Hepatocyte (in vitro differentiated cells): ENCODE measurements at places on chromosomes 13 and 19. TPM values are rescaled to one million over a fixed set of nuclear protein-coding genes. Genes with fewer than 3 reads are reported as not detected.

Gene CRX
- polyA plus RNA-seq = 0.09 and 0.15 TPM in 2 replicates

Gene ZNF682
- polyA plus RNA-seq = 5.9 and 6.9 TPM in 2 replicates

Gene F10
- 141 and 143 TPM in 2 replicates for polyA plus RNA-seq

Gene FIZ1
- polyA plus RNA-seq = 14.0 and 16.4 TPM in 2 replicates

Gene NXNL1
- polyA plus RNA-seq = 0.17 TPM in 1 of 2 replicates, not detected in the other

Gene R3HDM4
- polyA plus RNA-seq = 86.6 and 88.2 TPM in 2 replicates

Gene INAFM1
- polyA plus RNA-seq = 11.9 and 13.8 TPM in 2 replicates

Gene NCR1
- polyA plus RNA-seq = not detected in 2 replicates

Gene LIPE
- 5.4 and 7.1 TPM in 2 replicates for polyA plus RNA-seq

Gene ADGRE2
- 2.1 and 3.2 TPM in 2 replicates for polyA plus RNA-seq

Gene ICAM1
- polyA plus RNA-seq = 19.6 and 25.2 TPM in 2 replicates

Gene LILRB5
- 1.3 and 1.6 TPM in 2 replicates for polyA plus RNA-seq

Gene THSD8
- 5.1 and 5.7 TPM in 2 replicates for polyA plus RNA-seq

Gene DCT
- not detected in 2 replicates for polyA plus RNA-seq

Gene GFY
- not detected in 2 replicates for polyA plus RNA-seq

Gene FAM124A
- 1.7 TPM in 1 of 2 replicates, not detected in the other for polyA plus RNA-seq

Gene GRK1
- 0.07 TPM in 1 of 2 replicates, not detected in the other for polyA plus RNA-seq

Gene ZSCAN4
- not detected in 2 replicates for polyA plus RNA-seq

Gene MBD3L2B
- polyA plus RNA-seq = not detected in 2 replicates

Gene ZNF85
- 5.5 and 10.2 TPM in 2 replicates for polyA plus RNA-seq

Gene UPK1A
- polyA plus RNA-seq = 19.6 and 27.5 TPM in 2 replicates

Gene GPR12
- polyA plus RNA-seq = not detected in 2 replicates

Gene B3GNT8
- 14.6 and 17.7 TPM in 2 replicates for polyA plus RNA-seq

Gene GNG8
- polyA plus RNA-seq = 2.4 and 4.6 TPM in 2 replicates

Gene CLEC17A
- polyA plus RNA-seq = not detected in 2 replicates

Gene ZNF225
- 1.2 and 2.9 TPM in 2 replicates for polyA plus RNA-seq

Gene ARL11
- 0.22 TPM in 1 of 2 replicates, not detected in the other for polyA plus RNA-seq

Gene MISP3
- polyA plus RNA-seq = 12.5 and 13.1 TPM in 2 replicates

Gene EDDM13
- 1.3 TPM in 1 of 2 replicates, not detected in the other for polyA plus RNA-seq

Gene COL4A1
- 138 and 140 TPM in 2 replicates for polyA plus RNA-seq
